Ecto neural progenitor cell (in vitro differentiated cells): ENCODE measurements at places on chromosomes 2 and 18.

GRCh38 chr2:130380096-130380934, 24.5 kb downstream of the PTPN18 start:
- no peak for DNase-seq

DNA sequence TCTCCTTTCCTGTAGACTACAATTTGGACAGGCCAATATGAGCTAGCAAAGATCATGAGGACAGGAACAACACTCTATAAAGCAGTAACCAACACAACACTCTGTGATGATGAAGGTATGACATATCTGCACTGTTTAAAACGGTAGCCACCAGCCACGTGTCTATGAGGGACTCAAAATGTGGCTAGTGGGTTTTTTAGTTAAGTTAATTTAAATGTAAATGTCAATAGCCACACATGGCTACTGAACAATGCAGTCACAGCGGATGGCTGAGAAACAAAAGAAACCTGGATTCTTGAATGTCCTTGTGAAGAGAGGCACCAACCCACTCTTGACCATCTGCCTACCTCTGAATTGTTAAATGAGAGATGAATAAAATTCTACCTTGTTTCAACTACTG, 33.9 kb downstream of the FANCL start:
- no peak for DNase-seq

DNA sequence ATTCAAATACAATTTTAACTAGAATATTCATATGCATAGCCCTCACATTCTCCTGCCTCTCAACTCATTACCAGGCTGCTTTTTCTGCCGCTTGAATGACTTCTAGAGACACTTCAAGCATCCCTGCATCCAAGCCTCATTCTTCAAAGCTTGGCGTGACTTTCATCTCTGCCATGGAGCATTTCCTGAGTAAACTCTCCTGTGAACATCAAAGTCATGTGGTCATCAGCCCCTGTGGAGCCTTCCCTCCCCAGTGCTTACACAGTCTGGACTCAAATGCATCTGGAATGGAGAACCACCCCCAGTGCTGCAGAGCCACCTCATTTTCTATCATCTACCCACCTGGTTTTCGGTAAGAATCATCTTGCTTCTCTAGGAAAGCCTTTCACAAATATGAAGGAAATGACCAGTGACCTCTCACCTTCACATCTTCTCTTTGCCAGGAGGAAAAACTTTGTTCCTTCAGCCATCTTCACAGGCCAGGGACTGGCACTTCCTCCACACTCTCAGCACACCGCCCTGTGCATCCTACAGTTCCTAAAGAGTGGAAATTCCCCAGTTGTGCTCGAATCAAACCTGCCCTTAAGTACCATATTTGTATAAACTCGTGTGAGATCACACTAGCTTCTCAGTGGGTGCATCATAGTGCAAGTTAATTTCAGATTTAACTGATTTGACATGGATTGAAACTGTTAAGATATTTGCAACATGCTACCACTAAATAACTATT, 116.4 kb downstream of the COL6A3 start:
- no peak for DNase-seq

- DNase-seq: no peak
These were observed 205.5 kb downstream of the FBXO15 start for GRCh38 chr18:73942081-73942625.

GRCh38 chr18:80239830-80240229, 7.5 kb downstream of the PARD6G start:
- DNase-seq: no peak

DNA sequence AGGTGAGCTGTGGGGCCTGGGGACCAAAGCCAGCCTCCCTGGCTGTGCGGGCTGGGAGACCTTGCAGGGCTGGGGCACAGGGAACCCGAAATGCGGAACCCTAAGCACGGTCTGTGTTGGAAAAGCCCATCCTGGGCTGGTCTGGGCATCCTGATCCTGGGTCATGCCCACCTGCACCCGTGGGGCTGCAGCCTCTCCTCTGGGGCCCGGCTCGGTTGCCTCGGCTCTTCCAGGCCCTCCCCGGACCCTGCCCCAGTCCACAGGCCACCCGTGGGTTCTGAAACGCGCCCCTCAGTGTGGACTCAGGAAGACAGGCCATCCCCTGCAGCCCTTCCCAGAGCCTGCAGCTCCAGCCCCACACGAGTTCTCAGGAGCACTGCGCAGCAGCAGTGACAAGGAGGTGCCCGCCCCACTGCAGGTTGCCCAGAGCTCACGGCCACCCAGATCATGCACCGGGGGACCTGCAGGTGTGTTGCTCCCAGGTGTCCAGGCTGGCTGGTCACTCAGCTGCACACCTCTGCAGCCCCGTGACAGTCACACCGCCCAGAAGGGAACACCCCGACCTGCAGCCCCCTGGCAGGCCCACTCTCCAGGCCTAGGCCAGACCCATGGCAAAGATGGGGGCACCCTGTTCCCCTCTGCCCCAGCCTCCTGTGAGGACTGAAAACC, 12.2 kb upstream of the NFATC1 start:
- DNase-seq: no peak

GRCh38 chr2:224145751-224146355, 106.8 kb upstream of the SERPINE2 start:
- no peak for DNase-seq

DNA sequence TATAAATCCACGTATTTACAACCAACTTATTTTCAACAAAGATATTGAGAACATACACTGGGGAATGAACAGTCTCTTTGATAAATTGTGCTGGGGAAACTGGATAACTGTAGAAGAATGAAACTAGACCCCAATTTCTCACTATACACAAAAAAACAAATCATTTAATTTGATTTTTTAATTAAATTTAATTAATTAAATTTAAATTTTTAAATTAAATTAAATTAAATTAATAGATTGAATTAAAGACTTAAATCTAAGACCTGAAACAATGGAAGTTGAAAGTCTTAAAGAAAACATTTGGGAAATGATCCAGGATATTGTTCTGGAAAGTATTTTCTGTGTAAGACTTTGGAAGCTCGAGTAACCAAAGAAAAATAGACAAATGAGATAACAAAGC, 301.4 kb downstream of the GALNT13 start:
- no peak for DNase-seq

DNA sequence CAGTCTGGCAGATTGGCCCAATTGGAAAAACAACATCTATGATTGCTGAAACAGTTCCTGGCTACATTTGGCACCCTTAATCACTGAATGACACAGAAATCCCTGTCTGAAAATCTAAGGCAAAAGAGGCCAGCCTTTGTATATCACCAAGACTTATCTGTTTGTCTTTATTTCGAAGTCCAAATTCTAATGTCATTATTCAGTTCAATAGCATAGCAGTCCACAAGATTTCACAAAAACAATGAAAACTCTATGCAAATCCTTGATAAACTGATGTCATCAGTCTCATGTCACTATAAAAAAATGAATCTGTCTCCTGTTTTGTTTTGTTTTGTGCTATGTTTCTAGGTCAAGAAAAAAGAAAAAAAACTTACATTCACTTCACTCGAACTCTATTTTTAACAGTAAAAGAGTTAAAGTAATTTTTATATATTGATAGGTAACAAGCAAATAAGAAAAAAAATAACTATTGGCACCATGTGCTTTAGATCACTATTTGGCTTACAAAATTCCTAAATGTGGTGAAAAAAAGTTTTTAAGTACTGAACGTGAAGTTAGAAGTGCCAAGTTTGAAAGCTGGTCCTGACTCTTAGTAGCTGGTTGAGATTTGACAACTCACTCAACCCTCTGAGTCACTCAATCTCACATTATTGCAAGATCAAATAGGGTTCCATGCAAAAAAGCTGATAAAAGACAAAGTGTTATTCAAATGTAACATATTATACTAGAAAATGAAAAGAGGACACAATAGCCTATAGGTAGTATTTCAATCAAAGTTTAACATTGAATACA, 359.3 kb downstream of the IRS1 start:
- no peak for DNase-seq

GRCh38 chr2:28635191-28635611, 116.4 kb upstream of the PPP1CB start:
- DNase-seq: no peak

- no peak for DNase-seq
These were observed 73.9 kb upstream of the TRIB2 start for GRCh38 chr2:12642859-12643258.

DNA sequence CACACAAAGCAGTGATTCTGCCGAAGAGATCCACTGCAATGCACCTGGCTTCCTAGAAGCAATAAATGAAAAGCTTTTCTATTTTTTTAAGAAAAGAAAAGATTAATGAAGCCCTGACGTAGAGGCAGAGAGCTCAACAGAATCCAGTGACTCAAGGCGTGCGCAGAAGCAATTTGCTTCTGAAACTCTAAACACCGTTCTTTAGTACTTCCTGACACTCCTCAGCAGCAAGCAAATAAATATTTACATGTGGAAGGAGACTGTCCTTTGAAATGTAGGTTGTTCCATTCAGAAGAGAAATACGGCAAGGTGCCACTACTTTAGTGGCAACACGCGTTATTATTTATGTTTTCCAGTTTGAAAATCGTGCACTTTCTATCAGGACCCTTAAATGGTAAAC, 126.2 kb upstream of the ZNF516 start:
- no peak for DNase-seq

DNA sequence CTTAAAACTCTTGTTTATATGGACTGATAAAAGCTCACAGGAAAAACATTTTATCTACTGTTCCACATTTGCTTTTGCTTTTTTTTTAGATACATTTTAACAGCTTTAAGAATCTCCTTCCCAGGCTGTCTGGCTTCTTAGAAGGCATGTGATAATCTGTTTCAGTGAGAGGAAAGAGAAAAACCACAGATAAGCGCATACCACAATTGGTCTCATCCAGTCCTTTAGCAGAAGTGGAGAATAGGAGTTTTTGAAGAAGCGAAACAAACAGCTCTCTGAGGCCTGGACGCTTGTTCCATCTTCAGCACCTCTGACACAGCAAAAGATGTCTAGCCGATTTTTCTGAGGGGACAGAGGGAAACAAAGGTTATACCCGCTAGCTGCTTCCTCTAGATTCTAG, 37.6 kb downstream of the RMC1 start:
- no peak for DNase-seq

- DNase-seq: peak; percentile 81
These were observed 14.7 kb upstream of the EML6 start for GRCh38 chr2:54708584-54709335.

GRCh38 chr2:1136846-1137245, 186.2 kb downstream of the SNTG2 start:
- DNase-seq: no peak

- DNase-seq: no peak
These were observed 34.9 kb downstream of the C18orf54 start for GRCh38 chr18:54392543-54393023.

DNA sequence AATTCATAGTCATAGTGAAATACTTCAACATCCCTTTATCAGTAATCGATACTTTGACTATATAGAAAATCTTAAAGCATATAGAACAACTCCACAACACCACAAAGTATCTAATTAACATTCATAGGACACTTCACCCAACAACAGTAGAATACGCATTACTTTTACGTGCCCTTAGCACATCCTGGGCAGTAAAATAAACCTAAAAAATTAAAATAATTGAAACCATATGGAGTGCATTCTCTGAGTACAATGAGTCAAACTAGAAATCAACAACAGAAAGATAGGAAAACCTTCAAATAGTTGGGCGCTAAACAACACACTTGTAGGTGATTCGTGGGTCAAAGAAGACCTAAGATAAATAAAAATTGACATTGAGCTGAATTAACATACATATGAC, 442.9 kb downstream of the SUCLG1 start:
- no peak for DNase-seq

- DNase-seq: no peak
These were observed 8.4 kb downstream of the FLACC1 start for GRCh38 chr2:201348758-201349157.

GRCh38 chr2:126368758-126369157, 287.2 kb upstream of the GYPC start:
- no peak for DNase-seq

DNA sequence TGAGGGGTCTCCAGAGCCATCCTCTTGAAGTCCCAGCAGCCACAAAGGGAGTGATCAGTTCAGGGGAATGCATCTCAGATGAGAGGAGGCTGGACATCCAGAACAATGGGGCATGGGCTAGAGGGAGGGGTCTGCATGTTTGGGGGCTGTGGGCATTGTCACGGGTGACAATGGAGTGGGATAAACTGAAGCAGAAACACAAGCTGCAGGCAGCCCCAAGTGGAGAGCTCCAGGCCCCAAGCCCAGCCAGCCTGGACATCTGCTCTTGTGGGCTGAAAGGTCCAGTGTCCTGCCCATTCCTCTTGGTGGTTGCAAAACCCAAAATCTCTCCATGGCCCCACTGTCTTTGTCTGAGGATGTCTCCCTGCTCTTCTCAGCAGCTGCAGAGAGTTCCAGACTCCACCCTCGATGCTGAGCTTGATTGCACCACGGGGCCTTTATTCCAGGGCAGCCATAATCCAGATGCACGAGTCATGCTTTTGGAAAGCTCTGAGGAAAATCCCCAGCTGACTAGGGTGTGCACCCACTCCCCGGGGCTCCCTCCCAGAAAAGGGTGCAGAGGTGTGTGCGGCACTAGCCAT, 149.4 kb downstream of the TNS1 start:
- no peak for DNase-seq

DNA sequence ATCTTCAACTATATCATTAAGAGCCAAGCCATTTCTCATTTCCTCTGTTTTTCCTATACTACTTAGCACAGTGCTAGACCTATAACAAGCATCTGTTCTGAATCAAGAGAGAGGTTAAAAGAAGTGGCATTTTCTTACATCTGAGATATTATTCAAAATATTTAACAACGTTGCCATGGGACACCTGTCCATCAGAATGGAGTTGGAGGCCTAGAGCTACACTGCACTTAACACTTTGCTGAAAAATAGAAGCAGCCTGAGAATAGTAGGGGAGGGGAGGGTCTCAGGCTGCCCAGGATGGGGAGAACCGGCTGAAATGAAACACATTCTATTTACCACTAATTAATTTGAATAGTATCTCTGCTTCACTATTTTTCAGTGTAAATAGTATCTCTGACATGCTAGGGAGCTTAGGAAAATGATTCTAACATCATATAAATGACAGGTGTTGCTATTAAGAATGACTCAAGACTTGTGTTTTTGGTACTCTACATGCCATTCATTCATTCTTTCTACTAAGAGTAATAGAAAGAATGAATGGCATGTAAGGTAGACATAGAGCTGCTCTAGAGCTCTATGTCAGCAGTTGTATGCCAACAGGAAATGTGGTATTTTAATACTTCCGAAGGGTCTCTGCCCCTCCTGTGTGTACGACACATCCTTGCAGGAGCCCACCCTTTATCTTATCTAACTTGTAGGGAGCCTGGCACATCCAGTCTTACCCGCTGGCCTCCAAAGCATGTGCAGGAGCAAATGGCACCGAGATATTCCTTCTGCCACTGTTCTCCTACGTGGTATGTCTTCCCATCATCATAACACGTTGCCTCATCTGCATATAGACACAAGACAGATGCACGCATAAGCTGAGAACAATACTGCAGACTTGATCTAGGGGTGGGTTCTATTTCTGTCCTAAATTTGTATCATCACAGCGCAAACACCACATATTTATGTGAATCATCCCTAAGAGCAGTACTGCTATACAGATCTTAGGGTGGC, 52.6 kb downstream of the ATIC start:
- no peak for DNase-seq

- no peak for DNase-seq
These were observed 8.1 kb upstream of the SOS1 start for GRCh38 chr2:39128919-39129391.

- no peak for DNase-seq
These were observed 15.2 kb downstream of the KCNJ3 start for GRCh38 chr2:154713675-154714074.
